ENCODE measurements at places on chromosomes 2 and 18. TPM values are rescaled to one million over a fixed set of nuclear protein-coding genes. Genes with fewer than 3 reads are reported as not detected.

CYP27C1 gene
- not detected for total RNA-seq

- DNase-seq: no peak
- no peak overlapping the region for H3K4me3 ChIP-seq
- H3K4me1 ChIP-seq: no peaks in the 10 kb centered on the region
- no peaks in the 10 kb centered on the region for H3K27me3 ChIP-seq
- no peak overlapping the region for H3K27ac ChIP-seq
These were observed 380.0 kb upstream of the ACVR2A start for GRCh38 chr2:147464737-147465357.

SLC9A2 gene
- total RNA-seq: not detected

ALKAL2 gene
- total RNA-seq: 12.7 TPM

GRCh38 chr18:10525371-10525691 lies 496 bp upstream of the NAPG start:
- H3K4me1 ChIP-seq: peaks cover 8% of the 10 kb centered on the region
- H3K27ac ChIP-seq: peak overlapping the region; percentile 73
- H3K4me3 ChIP-seq: peak overlapping the region; percentile 80
- DNase-seq: no peak

GRCh38 chr2:157901325-157901724 lies 25.2 kb upstream of the ACVR1 start:
- H3K4me1 ChIP-seq: peaks cover 11% of the 10 kb centered on the region
- DNase-seq: no peak
- no peaks in the 10 kb centered on the region for H3K36me3 ChIP-seq
- no peak overlapping the region for H3K4me3 ChIP-seq
- H3K27me3 ChIP-seq: no peaks in the 10 kb centered on the region

DNA sequence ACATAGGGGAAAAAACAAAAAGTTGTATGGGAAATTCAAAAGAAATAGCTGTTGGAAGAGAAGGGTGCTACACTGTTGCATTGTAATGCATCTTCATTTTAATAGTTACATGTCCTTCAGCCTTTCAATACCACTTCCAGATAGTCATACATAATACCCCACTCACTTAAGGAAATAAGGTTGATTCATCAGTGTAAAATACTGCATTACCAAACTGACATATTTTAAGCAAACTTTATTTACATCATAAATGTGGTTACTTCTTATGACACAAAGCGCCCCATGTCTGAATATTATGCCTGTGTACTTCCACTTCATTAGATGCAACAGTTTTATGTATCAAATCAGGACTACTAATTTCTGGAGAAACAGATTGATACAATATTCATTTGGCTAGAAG lies 4.5 kb downstream of the RBMS1 start:
- H3K27ac ChIP-seq: no peak overlapping the region
- no peak for DNase-seq

DNA sequence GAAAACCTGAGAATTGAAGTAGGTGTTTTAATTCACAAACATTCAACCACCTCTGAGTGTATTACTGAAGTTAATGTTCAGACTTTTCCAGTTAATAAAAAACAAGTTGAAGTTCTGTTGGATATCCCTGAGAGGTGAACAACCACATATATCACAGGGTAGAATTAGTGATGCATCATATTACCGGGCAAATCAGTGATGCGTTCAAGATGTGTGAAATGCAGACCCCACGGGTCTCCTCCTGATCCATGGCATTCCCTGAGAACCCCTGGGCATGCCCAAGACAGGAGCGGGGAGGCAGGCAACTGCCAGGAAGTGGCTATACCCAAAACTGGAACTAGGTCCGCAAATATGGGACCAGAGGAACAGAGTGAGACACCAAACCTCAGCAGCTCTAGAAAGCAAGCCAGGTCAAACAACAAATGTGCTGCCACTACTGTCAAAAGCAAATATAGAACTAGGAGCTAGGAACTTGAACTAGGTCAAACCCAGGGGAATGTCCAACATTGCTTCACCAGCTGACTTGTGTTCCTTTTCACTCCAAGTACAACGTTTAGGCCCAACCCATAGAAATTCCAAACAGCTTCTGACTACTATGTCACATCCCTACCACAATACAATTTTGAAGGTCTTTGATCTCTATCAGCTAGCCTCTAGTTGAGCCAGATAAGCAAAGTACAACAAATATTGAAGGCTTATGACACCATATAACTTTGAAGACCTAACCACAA lies 20.2 kb downstream of the PSTPIP2 start:
- no peak overlapping the region for H3K4me3 ChIP-seq
- H3K27ac ChIP-seq: peak overlapping the region; percentile 1
- peaks cover 7% of the 10 kb centered on the region for H3K4me1 ChIP-seq

NOL4 gene
- total RNA-seq: not detected

GCFC2 gene
- total RNA-seq: 21.5 TPM

CAPN13 gene
- 1.1 TPM for total RNA-seq

GRCh38 chr2:240134466-240134865 lies 1.6 kb downstream of the COPS9 start:
- peaks cover 22% of the 10 kb centered on the region for H3K4me1 ChIP-seq
- no peak overlapping the region for H3K27ac ChIP-seq
- no peaks in the 10 kb centered on the region for H3K27me3 ChIP-seq
- no peak overlapping the region for H3K4me3 ChIP-seq
- DNase-seq: no peak

DNA sequence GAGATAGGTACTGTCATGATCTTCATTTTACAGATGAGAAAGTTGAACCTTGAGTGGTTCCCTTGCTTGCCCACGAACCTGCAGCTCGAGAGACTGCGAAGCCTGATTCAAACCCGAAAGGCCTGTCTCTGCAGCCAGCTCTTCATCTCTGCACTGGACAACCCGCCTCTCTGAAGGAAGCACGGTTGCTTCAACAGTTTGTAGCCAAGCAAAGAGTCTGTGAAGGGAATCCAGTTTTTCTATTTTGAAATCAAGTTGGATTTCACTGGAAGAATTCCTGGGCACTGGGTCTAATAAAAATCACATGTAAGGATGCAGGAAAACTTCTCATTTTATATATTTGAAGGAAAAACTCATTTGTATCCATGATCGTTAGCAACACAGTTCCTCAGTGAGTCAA lies 21.3 kb upstream of the ICOS start:
- no peaks in the 10 kb centered on the region for H3K27me3 ChIP-seq
- H3K27ac ChIP-seq: no peak overlapping the region
- H3K36me3 ChIP-seq: no peaks in the 10 kb centered on the region
- no peak for DNase-seq

DNAJC27 gene
- total RNA-seq: 27.2 TPM

GRCh38 chr2:50225021-50225928 lies 806.7 kb downstream of the NRXN1 start:
- H3K4me3 ChIP-seq: no peak overlapping the region
- no peaks in the 10 kb centered on the region for H3K27me3 ChIP-seq
- no peak overlapping the region for H3K27ac ChIP-seq
- DNase-seq: no peak
- H3K36me3 ChIP-seq: no peaks in the 10 kb centered on the region
- no peaks in the 10 kb centered on the region for H3K4me1 ChIP-seq

DNA sequence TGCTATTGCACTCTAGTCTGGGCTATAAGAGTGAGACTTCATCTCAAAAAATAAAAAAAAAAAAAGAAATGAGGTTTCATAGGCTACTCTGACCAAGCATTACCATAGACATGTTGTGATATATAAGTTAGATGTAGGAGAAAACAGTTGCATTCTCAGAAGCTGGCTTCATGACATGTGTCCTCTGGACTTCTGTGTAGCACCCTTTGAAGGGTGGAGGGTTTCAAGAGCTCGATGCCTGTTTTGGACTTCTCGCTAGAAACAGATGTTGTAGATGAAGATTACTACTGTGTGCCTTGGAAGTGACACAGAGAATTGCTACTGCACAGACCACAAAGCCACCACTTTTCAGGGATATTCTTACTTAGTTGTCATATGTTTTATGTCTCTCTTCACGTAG lies 91.0 kb downstream of the TMEM247 start:
- H3K4me3 ChIP-seq: no peak overlapping the region
- no peaks in the 10 kb centered on the region for H3K27me3 ChIP-seq
- peak overlapping the region; percentile 1 for H3K27ac ChIP-seq
- DNase-seq: no peak

UGT1A1 gene
- total RNA-seq: not detected

GRCh38 chr2:28449488-28450395 lies 46.1 kb upstream of the PLB1 start:
- no peak overlapping the region for H3K27ac ChIP-seq
- no peaks in the 10 kb centered on the region for H3K4me1 ChIP-seq
- DNase-seq: no peak
- H3K27me3 ChIP-seq: no peaks in the 10 kb centered on the region
- H3K36me3 ChIP-seq: no peaks in the 10 kb centered on the region

GRCh38 chr2:98726735-98727368 lies 4.1 kb downstream of the MGAT4A start:
- H3K27me3 ChIP-seq: no peaks in the 10 kb centered on the region
- H3K4me1 ChIP-seq: peaks cover 24% of the 10 kb centered on the region
- no peak for DNase-seq
- no peak overlapping the region for H3K4me3 ChIP-seq
- H3K36me3 ChIP-seq: no peaks in the 10 kb centered on the region
- H3K27ac ChIP-seq: no peak overlapping the region

DNA sequence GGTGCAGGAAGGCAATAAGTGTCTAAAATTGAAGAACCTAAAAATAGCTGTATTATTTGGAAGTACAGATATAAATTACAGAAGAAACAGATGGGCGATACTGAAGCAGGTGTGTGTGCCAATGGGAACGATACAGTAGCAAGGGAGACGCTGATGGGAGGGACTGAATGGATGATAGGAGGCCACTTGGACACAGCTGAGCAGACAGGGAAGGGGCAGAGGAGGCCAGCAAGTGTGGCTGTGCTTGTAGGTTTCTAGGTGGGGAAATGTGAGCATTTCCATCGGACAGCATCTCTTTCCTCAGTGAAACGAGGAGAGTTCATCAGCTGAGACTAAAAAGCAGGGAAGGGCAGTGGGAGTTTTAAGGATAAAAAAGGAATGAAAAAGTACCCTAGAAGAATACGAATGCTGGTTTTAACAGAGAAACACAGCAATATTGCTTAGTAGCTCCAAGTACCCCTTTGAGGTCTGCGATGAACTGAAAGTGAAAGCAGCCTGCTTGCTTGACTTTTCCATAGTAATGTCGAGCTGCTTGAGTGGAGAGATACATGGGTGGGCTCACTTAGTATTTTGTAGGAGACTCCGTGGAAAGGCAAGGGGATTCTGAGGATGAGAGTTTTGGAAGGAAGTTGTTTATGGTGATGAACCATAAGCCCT lies 91.7 kb upstream of the EPC2 start:
- no peaks in the 10 kb centered on the region for H3K27me3 ChIP-seq
- no peak for DNase-seq
- no peak overlapping the region for H3K27ac ChIP-seq
- no peaks in the 10 kb centered on the region for H3K36me3 ChIP-seq
- H3K4me3 ChIP-seq: peak overlapping the region; percentile 59

GRCh38 chr2:127932199-127932876 lies 46.6 kb upstream of the AMMECR1L start:
- DNase-seq: no peak
- no peaks in the 10 kb centered on the region for H3K4me1 ChIP-seq
- H3K27me3 ChIP-seq: no peaks in the 10 kb centered on the region
- H3K36me3 ChIP-seq: no peaks in the 10 kb centered on the region
- no peak overlapping the region for H3K4me3 ChIP-seq
- H3K27ac ChIP-seq: no peak overlapping the region

SLC9A4 gene
- 1.4 TPM for total RNA-seq

DNA sequence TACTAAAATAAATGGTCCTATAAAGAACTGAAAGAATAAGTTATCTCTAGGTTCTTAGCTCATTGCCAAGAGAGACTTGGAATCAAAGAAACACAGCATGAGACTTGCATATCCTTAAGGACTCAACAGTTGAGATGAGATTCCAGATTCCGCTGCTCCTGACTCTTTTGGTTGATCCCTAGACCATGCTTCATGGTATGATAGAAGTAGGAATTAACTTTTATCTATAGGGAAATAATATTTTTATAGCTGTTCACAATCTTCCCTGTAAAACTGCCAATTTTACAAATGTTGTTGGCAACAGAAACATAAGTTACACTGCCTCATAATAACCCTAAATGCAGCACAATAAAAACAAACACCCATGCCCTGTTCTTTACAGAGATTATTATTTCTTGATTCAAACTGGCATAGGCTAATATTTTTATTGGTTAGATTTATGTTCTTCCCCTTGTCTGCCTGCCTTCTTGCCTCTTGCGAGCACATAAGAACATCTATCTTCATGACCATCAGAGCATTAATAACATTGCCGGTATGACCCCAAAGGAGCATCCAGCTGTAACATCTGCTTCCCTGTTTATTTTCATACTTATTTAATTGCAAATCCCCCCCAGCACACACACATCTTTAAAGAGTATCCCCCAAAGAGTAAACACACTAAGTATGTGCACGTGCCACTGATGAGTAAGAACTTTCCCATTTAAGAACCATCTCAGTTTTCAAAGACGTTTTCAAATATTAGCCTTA lies 735.7 kb upstream of the SLC8A1 start:
- H3K27ac ChIP-seq: no peak overlapping the region
- no peak for DNase-seq
- H3K4me3 ChIP-seq: no peak overlapping the region
- H3K36me3 ChIP-seq: no peaks in the 10 kb centered on the region
- peaks cover 16% of the 10 kb centered on the region for H3K4me1 ChIP-seq

- no peak for DNase-seq
- H3K4me1 ChIP-seq: peaks cover 38% of the 10 kb centered on the region
- H3K27me3 ChIP-seq: no peaks in the 10 kb centered on the region
- no peak overlapping the region for H3K27ac ChIP-seq
- no peaks in the 10 kb centered on the region for H3K36me3 ChIP-seq
- no peak overlapping the region for H3K4me3 ChIP-seq
These were observed 4.8 kb downstream of the SPAG16 start for GRCh38 chr2:213288913-213289700.

DNA sequence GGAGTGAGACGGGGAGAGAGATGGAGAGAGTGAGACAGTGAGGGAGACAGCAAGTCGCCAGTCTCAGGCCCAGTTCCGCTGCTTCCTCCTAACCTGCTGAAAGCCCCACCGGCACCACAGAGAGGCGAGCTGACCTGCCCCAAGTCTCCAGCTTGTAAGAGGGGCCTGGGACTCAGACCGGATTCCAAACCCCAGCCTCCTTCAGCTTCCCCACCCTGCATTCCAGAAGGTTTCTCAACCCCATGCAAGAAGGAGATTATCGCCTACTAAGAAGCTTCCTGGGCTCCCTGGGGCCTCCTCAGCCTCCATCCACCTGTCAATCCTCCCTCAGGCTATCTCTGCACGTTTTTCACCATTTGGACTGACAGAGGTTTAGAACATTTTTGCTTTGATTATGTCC lies 173.1 kb upstream of the RAB6C start:
- H3K36me3 ChIP-seq: no peaks in the 10 kb centered on the region
- no peak overlapping the region for H3K27ac ChIP-seq
- DNase-seq: no peak
- no peaks in the 10 kb centered on the region for H3K27me3 ChIP-seq
- H3K4me3 ChIP-seq: no peak overlapping the region

- H3K36me3 ChIP-seq: no peaks in the 10 kb centered on the region
- H3K4me1 ChIP-seq: no peaks in the 10 kb centered on the region
- no peak overlapping the region for H3K27ac ChIP-seq
- no peak for DNase-seq
These were observed 214.4 kb upstream of the TMEM200C start for GRCh38 chr18:6109743-6110142.

AMER3 gene
- total RNA-seq: not detected

GRCh38 chr2:217166241-217166850 lies 306.5 kb upstream of the TNP1 start:
- no peaks in the 10 kb centered on the region for H3K4me1 ChIP-seq
- no peaks in the 10 kb centered on the region for H3K27me3 ChIP-seq
- DNase-seq: no peak

- no peak for DNase-seq
- H3K27ac ChIP-seq: no peak overlapping the region
- no peak overlapping the region for H3K4me3 ChIP-seq
- no peaks in the 10 kb centered on the region for H3K27me3 ChIP-seq
These were observed 135.7 kb downstream of the CMPK2 start for GRCh38 chr2:6730003-6730402.

All from thoracic aorta (tissue), 2 donors.